ENCODE measurements at places on chromosomes 7 and 10. TPM values are rescaled to one million over a fixed set of nuclear protein-coding genes. Genes with fewer than 3 reads are reported as not detected.

- no peak for DNase-seq
Observed at GRCh38 chr10:60575105-60575504, 185.4 kb upstream of the ANK3 start.

Gene KCNH2
- 132 TPM for polyA plus RNA-seq

- peak; percentile 24 for DNase-seq
Observed at GRCh38 chr7:585229-585711, 65.6 kb upstream of the PDGFA start.

DNA sequence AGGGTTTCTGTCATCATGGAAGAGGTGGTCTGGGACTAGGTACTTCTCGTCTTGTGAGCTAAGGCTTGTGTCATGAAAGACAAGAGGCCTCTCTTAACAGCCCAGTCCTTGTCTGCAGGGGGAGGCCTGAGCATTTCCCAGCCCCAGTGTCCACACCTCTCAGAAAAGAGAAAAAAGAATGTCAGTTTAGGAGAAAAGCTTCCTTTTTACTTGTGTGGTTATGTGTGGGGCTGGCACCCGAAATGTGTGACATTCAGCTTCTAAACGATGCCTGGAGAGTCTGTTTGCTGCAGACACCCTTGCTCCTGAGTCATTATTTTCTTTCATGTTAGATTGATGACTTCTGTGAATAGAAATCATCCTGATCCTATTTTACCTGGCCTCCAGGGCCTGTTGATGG, 67.4 kb downstream of the LANCL2 start:
- no peak for DNase-seq

- no peak for DNase-seq
Observed at GRCh38 chr7:135731131-135731530, 3.1 kb upstream of the SLC13A4 start.

- DNase-seq: no peak
Observed at GRCh38 chr7:17158261-17158660, 140.2 kb upstream of the AHR start.

- DNase-seq: no peak
Observed at GRCh38 chr7:113404245-113404644, 285.9 kb upstream of the SMIM30 start.

- no peak for DNase-seq
Observed at GRCh38 chr10:58661336-58661735, 148.7 kb downstream of the BICC1 start.

DNA sequence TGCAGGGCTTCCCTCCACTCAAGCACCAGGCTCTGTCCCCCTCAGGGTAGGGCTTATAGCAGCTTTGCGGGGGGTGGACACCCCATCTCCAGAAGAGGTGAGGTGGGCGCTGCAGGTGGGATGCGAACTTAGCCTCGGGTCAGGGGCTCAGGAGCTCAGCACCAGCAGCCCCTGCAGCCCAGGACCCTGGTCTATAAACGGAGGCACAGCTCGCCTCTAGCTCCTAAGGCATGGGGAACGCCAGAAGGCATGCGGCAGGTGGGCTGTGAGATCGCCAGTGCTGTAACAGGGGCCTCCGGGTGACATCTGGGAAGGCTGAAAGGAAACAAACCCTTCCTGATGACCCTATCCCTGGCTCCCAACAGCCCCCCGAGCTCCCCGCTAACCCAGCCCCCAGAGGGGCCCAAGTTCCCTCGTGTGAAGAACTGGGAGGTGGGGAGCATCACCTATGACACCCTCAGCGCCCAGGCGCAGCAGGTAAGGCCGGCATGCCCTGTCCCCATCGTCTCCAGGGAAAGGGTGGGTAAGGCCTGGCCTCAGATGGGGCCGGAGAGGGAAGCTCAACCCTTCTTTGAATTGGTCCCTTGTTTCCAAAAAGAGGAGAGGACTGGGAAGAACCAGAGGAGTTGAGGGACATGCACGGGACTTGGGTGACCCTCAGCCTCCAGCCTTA, 4.2 kb downstream of the NOS3 start:
- DNase-seq: peak; percentile 55

- no peak for DNase-seq
Observed at GRCh38 chr7:82164813-82165212, 278.8 kb downstream of the CACNA2D1 start.

- DNase-seq: no peak
Observed at GRCh38 chr7:119596651-119597050, 676.3 kb upstream of the KCND2 start.

- no peak for DNase-seq
Observed at GRCh38 chr7:24939416-24939815, 40.6 kb downstream of the OSBPL3 start.

Gene GSDME
- 4.9 TPM for polyA plus RNA-seq

Gene C10orf143
- 4.0 TPM for polyA plus RNA-seq

DNA sequence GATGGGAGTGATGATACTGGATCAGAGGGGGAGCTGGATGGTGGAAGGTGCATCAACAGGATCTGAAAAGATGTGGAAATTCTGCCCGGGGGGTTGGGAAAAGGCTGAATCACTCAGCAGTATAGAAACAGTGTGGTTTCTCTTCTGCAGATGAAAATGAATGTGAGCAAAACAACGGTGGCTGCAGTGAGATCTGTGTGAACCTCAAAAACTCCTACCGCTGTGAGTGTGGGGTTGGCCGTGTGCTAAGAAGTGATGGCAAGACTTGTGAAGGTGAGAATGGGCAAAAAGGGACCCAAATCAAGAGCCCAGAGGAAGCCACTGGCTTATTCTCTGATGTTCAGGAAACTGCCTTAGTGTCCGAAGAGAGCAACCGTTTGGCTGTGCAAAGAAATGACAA, 12.9 kb downstream of the OIT3 start:
- no peak for DNase-seq

DNA sequence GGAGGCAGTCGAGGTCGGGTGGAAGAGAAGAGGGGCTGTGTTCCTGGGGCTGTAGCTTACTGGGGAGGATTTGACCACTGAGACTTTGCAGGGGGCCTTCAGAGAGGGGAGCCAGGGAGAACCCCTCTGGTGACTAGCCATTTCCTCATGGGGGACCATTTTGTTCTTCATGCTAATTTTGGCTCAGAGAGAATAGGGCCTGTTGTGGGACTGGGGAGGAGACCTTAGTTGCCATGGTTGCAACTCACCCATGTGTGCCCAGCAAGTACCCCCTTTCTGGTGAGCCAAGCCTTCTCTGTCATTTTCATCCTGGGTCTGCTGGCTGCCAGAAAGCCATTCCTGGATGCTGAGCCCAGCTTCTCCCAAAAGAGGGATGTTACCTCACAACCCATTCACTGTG, 120.9 kb downstream of the GRK5 start:
- no peak for DNase-seq

GRCh38 chr7:30646154-30646553, 36.1 kb downstream of the CRHR2 start:
- DNase-seq: no peak

- DNase-seq: no peak
Observed at GRCh38 chr10:70509757-70510147, 31.2 kb downstream of the PALD1 start.

Gene FGFR2
- polyA plus RNA-seq: 16.5 TPM

GRCh38 chr10:30527623-30528428, 93.8 kb downstream of the MAP3K8 start:
- no peak for DNase-seq

DNA sequence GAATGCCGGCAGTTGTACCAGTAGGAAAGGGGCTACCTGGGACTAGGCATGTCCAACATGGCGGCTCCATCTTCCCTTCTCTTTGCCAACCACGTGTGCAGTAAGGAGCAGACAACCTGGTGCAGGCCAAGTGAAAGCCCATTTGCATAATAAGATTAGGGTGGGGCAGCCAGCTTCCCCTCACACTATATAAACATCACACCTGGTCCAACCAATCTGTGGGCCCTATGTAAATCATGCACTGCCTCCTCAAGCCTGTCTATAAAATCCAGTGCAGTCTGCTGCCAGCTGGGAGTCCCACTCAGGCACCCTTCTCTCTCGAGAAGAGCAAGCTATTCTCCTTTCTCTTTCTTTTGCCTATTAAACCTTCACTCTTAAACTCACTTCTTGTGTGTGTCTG, 429.3 kb downstream of the CALN1 start:
- DNase-seq: no peak

Gene PTPN20
- polyA plus RNA-seq: 6.7 TPM

DNA sequence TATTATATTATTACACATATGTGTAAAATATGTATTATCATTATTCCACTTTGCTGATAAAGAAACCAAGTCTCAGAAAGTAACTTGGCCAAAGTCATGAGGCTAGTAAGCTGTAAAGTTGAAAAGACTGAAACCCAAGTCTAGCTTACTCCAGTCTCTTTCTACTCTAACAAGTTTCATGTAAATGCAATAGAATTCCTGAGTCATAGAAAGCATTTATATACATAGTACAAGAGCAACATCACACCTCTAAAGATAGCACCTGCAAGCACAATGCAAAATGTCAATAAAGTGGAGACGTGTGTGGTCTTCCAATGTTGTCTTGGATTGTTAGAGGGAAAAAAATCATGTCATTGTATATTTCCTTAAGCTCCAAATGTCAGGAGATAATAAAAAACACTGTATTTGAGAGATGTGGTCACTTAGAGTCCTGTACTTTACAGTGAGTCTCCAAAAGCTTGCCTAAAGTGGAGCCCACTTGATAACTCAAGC, 430.3 kb upstream of the NRP1 start:
- no peak for DNase-seq

DNA sequence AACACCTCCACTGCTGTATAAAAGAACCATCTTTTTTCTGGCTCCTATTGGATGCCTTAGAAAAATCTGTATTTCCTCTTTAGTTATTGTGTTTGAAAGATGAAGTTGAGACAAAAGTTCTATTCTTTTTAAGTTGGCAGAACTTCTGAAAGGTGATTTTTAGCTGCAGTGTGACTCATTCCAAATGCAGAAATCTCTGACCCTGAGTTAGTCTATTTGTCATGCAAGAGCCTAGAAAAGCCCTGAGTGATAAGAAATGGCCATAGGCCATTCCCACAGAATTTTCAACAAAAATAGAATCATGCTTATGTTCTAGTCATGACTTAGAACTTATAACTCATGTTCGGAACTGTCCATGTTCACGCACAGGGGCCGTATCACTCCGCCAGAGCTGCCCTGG, 89.1 kb downstream of the EGFR start:
- DNase-seq: no peak

Gene A1CF
- not detected for polyA plus RNA-seq

Gene ZNF727
- polyA plus RNA-seq: 0.43 TPM

GRCh38 chr7:44307905-44308595, 17.3 kb downstream of the CAMK2B start:
- no peak for DNase-seq

DNA sequence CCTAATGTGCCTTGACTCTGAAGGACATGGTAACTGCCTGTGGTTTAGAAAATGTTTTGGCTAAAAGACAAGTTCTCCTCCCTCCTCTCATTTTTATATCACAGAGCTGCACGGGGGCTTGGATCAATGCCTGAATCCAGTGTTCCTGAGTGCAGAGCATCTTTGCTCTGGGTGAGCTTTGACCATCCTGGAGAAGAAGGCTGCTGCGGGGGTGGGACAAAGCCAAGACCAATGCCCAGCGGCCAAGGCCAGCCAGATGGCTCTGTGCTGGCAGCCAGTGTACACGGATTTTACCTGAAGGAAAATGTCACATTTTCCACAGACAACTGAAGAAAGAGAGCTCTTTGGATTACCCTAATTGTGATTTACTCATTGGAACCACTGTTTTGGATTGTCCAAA, 102.0 kb upstream of the TARP start:
- DNase-seq: peak; percentile 30

GRCh38 chr7:84384417-84384816, 189.8 kb upstream of the SEMA3A start:
- DNase-seq: no peak

Gene GIMAP2
- 4.1 TPM for polyA plus RNA-seq

DNA sequence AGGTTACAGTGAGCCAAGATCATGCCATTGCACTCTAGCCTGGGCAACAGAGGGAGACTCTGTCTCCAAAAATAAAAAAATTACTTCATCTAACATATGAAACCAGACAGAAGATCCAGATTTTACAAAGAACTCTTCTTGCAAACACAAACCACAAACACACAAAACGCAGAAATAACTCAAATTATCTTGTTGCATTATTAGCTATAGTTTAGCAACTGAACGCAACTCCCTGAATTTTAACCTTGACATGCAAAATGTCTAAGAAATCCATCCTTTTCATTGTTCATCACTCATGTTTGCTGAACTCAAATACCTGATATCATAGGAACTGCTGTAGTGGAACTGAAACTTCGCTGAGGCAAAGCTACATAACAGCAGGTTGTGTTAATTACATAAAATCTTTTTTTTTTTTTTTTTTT, 64.1 kb downstream of the MICU1 start:
- no peak for DNase-seq

GRCh38 chr10:122344741-122345258, 29.7 kb upstream of the PLEKHA1 start:
- DNase-seq: no peak

Gene SFTPA1
- polyA plus RNA-seq: not detected

Gene USP54
- 7.5 TPM for polyA plus RNA-seq

DNA sequence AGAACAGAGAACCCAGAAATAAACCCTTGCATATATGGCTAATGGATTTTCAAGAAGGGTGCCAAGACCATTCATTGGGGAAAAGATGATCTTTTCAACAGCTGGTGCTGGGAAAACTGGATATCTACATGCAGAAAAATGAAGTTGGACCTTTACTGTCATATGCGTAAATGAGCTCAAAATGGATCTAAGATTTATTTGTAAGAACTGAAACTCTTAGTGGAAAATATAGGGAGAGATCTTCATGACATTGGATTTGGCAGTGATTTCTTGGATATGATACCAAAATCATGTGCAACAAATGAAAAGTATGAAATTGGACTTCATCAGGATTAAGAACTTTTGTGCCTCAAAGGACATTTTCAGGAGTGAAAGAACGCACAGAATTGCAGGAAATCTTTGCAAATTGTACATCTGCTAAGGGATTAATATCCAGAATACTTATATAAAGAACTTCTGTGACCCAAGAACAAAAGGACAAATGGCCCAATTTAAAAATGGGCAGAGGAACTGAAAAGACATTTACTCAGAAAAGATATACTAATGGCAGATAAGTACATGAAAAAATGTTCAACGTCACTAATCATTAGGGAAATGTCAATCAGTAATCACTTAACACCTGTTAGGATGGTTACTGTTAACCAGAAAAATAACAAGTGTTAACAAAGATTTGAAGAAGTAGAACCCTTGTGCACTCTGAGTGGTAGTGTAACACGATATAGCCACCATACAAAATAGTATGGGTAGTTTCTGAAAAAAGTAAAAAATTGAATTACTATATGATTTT, 6.1 kb downstream of the DBF4 start:
- no peak for DNase-seq

DNA sequence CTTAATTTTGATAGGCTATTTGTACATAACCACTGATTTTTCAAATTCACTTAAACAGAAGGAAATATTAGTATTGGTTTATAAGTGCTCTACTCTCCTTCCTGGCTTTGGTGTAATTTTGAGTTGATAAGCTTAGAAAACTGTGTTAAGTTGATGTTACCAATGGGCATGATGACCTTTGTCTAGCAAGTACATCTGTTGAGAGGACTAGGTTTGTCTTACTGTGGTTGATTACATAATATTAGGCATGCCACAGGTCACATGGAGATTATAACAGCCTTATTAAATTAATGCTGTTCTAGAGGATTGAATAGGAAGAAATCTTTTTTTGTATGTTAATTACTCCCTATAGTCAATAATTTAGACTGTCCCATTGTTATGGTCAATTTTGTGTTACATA, 27.0 kb downstream of the CYP2C18 start:
- no peak for DNase-seq

Data from right cardiac atrium (tissue), 5 donors.